ENCODE measurements at places on chromosomes 5 and 9.

GRCh38 chr5:14399054-14399692 is 182.4 kb upstream of the OTULINL start:
- H3K4me3 ChIP-seq: no peak overlapping the region
- H3K27me3 ChIP-seq: no peaks in the 10 kb centered on the region
- peaks cover 69% of the 10 kb centered on the region for H3K36me3 ChIP-seq
- H3K4me1 ChIP-seq: peaks cover 9% of the 10 kb centered on the region
- H3K27ac ChIP-seq: no peak overlapping the region

DNA sequence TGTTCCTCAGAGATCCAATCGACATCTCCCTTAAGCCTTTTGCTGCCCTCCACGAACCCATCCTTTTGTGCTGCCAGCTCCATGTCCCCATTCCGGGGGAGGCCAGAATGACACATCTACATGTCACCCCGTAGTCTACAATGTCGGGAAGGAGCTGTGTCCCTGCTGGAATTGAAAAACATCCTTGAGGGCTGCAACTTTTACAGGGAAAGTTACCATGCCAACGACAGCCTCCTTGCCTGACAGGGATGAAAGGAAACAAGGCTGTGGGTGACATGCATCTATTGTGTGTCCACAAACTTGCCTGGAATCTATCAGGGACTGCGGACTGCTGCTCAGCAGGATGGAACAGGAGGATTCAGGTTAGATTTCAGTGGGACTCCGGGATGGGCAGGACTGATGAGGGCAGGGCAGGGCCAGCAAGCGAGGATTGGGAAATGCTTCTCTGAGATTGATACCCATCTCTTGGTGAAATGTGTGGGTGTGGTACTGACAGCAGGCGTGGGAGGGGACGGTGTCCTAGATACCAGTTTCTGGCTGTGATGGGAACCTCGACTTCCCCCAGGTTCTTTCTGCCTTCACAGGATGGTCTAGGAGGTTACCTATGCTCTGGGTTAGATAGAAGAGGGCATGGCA is 25.5 kb downstream of the EGR1 start:
- no peak for DNase-seq
- no peaks in the 10 kb centered on the region for H3K36me3 ChIP-seq
- H3K4me3 ChIP-seq: no peak overlapping the region
- H3K27ac ChIP-seq: no peak overlapping the region
- peaks cover 19% of the 10 kb centered on the region for H3K4me1 ChIP-seq

DNA sequence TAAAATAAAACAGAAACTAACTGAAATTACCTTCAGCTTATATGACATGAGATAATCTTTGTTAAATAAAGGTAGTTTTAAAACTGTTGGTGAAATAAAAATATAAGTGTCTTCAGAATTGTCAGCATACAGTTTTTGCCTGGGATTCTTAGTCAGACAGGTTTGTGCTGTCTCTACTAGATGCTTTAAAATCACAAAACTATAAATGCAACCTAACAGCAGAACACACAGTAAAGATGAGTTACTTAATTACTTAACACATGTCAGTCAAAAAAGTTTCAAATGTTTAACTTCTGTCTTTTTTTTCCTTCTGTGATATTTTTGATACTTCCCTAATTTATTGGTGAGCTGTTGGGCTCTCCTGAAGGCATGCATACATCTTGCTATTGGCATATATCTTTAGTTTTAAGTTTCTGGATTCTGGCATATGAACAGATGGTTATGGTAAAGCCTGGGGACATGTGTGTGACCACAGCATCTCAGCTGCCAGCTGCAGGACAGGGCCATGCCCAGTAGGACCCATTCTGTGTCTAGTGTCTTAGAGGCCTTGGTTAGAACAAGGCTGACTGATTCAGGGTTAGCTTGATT is 231.1 kb upstream of the NUDT12 start:
- H3K27ac ChIP-seq: no peak overlapping the region
- no peak overlapping the region for H3K4me3 ChIP-seq
- no peaks in the 10 kb centered on the region for H3K36me3 ChIP-seq
- no peak for DNase-seq
- no peaks in the 10 kb centered on the region for H3K27me3 ChIP-seq

DNA sequence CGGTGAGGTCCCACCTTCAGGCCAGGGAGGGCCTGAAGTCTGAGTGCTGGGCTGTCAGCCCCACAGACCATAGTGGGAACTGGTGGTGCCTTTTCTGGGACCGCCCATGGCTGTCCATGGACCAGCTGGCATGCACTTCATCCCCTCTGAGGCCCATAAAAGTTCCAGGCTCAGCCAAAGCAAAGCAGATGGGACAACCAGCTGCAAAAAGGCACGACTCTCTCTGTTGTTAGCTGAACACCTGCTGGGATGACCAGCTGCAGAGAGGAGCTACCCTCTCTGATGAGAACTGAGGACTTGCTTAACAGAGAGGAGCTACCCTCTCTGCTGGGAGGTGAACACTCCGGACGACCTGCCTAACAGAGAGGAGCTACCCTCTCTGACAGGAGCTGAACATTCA is 844.3 kb upstream of the DMAC1 start:
- H3K27me3 ChIP-seq: no peaks in the 10 kb centered on the region
- no peaks in the 10 kb centered on the region for H3K36me3 ChIP-seq
- H3K4me3 ChIP-seq: no peak overlapping the region
- no peak overlapping the region for H3K27ac ChIP-seq

All from lower lobe of right lung (tissue), 2 donors.